Left lung (tissue), 14 donors: ENCODE measurements at places on chromosomes 12 and 14. TPM values are rescaled to one million over a fixed set of nuclear protein-coding genes. Genes with fewer than 3 reads are reported as not detected.

COX8C gene
- total RNA-seq = not detected

CIROP gene
- total RNA-seq = not detected

CACNA2D4 gene
- total RNA-seq = 6.5 TPM

PPP4R4 gene
- total RNA-seq = 0.52 TPM

FERMT2 gene
- total RNA-seq = 98.8 TPM

LHX5 gene
- total RNA-seq = not detected

ACSS3 gene
- 42.7 TPM for total RNA-seq

TAS2R14 gene
- total RNA-seq = 1.9 TPM

AQP2 gene
- 0.42 TPM for total RNA-seq

SPPL3 gene
- 44.5 TPM for total RNA-seq

SSTR1 gene
- total RNA-seq = 4.3 TPM

GRCh38 chr12:77540097-77540496 is 290.6 kb upstream of the NAV3 start:
- DNase-seq = no peak

- DNase-seq = no peak
Measured at GRCh38 chr14:99231850-99232713, 39.9 kb downstream of the BCL11B start.

DNA sequence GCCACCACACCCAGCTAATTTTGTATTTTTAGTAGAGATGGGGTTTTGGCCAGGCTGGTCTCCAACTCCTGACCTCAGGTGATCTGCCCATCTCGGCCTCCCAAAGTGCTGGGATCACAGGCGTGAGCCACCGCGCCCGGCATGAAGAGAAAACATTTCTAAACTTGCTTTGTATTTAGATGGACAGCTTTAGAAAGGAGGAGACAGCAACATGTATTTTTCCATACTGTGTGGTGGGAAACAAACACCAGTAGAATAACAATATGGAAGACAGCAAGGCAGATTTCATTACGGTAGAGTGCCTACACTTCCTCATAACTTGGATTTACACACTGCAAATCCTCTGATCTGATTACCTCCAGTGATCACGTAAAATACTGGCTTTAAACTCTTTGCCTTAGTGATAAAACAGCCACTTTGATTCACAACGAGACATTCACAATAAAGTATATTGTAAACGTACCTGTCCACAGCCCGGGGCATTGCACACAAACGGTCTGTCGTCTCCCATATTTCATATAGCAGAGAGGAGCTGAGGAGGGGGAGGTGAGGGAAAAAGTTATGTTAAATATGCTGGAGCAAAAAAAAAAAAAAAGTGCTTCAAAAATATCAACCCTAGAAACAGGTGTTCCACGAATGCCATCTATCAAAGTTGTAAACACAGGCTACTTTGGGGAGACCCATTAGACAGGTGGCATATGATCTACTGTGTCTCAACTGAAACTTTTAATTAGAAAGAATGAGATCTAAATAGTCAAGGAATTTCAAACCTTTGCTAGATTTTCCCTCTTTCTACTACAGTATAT is 25.5 kb downstream of the ATF7 start:
- no peak for DNase-seq

DNA sequence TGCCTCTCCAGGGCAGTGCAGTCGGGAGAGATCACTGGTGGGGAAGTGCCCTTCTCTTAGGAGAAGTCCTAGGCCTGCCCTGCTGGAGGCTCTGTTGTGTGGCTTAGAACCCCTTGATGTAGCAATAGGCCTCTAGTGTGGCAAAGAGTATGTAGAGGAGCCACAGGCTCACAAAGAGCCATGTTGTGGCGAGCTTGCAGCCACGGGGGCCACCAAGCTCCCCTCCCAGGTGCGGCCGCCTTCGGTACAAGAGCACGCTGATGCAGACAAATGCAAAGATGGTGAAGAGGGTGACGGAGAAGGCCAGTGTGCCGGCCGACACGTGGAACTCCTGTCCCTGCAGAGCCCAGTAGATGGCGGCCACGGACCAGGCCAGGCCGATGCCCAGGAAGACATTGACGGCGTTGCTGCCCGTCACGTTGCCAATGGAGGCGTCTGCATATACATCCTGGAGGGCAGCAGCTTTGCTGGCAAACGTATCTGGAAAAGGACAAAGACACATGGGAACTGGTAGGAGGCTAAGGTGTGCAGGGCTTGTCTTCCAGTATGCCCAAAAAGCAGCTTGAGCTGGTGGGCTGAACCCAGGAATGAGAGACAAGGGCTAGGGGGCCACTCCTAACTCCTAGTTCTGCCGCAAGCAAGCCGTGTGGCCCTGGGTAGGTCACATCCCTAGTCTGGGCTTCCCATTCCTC is 142.8 kb downstream of the SLC8A3 start:
- DNase-seq = peak; percentile 88

- no peak for DNase-seq
Measured at GRCh38 chr12:56374726-56375597, 12.3 kb upstream of the APOF start.

DNA sequence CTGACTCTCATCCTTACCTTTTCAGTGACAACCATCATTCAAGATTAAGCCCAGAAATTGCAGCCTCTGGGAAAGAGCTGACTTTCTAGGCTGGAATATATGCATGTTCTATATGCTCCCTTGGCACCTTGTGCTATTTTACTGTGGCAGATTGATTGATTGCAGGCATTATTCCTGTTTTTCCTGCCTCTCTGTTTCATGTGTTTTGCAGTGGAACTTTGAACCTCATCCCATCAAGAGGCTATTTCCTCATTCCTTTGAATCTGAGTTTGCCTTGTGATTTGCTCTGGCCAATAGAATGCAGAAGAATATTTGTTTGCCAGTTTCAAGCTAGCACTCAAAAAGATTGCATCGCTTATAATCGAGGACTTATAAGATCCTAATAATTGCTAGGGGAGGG is 174.8 kb upstream of the DCN start:
- DNase-seq = no peak

DNA sequence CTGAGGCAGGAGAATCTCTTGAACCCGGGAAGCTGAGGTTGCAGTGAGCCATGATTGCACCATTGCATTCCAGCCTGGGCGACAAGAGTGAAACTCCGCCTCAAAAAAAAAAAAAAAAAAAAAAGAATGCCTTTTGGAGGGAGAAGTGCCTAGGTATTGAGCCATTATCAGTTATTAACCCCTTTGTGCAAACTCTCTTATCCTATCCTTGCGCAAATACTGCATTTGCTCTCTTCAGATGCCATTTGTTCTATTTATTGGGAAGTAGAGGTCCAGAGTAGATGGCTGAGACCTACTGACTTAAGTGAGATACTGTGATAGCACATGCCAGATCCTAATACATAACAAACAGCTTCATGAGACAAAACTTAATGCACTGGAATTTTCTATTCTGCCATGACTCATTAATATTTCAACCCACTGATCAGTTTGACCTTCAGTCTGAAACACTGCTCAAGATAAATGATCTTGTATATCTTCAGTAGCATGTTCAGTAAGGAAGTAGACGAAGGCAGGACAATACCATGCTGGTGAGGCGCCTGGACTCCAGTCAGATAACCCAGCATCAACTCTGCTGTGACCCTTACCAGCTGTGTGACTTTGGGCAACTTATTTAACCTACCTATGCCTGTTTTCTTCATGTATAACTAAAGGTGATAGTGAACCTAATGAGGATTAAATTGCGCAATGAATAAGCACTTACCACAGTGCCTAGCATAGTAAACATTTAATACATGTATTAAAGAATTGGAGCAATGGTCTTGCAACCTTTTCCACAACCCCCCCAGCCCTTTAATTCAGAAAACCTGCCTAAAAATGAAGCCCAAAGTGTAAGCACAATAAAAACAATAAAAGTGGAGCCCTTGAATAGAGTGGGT is 5.7 kb upstream of the DNAAF2 start:
- DNase-seq = no peak

DNA sequence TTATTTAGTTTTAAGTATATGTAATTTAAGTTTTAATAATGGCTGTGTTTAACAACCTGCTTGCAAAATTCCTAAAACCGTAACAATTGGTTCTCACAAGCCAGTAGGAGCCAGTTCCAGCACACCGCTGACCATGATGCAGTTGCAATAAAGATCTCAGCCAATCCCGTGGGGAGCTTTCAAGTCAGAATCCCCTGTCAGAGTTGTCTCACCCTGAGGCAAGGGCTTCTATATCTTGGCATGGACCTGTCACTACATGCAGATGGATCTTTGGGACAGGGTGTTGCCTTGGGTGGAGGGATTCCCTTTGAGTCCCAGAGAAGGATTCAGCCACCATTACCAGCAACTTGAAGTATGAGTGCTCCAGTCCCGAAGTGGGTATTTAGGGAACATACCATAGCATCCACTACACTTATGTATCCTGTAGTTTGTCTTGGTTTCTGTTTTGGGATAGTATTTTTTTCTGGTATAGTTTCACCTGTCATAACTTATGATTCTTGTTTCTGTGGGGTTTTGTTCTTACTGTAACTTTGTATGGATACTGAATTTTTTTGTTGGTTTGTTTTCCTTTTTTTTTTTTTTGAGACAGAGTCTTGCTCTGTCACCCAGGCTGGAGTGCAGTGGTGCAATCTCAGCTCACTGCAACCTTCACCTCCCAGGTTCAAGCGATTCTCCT is 30.1 kb upstream of the LIMA1 start:
- no peak for DNase-seq

DNA sequence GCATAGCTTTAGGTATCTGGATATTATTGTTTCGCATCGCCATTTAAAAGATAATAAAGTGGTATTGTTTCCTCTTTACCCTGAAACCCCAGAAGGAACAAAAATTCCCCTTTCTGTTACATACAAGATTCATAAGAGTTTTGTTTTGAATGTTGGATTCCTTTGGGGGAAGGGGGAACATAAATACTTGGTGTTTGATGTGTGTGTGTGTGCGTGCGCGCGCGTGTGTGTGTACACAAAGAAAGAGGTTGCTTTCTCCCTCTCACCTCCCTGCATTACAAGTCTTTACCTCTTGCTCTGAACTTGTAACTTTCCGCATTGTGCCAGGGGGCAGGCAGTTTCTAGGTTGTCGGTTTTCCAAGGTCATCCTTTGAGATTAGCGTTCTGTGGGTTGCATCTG is 76.4 kb downstream of the GPATCH2L start:
- DNase-seq = no peak

DNA sequence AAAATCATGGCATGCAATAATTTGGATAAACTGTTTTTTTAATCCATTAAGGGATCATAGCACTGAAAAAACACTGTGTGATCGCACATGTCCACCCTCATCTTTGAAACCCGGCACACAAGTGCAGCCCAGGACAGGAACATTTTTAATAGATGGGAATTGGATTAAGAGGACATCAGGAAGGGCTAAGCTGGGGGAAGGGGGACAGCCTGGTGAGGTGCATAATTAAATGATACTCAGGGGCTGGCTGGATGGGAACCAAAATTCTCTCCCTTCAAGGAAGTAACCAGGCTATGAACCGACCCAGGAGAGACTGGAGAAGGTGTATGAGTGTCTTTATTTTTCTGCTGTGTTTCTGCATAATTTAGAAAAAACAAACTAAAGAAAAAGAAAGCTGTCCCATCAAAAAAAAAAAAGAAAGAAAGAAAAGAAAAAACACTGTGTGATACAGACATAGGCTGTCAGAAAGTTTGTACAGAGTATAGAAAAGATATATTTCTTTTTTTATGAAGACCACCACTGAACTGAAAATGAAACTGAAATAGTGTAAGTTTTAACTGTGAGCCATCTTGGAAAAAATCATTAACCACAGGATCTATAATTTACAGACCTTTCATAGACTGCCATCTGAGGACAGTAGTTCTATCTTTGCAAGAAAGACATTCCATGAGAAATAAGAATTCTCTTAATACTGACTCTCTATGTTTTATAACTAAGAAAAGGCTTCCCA is 75.1 kb upstream of the SLC38A4 start:
- DNase-seq = no peak

- DNase-seq = no peak
Measured at GRCh38 chr12:19799895-19800602, 360.8 kb downstream of the AEBP2 start.

- DNase-seq = peak; percentile 78
Measured at GRCh38 chr12:1797991-1798640, 22.2 kb upstream of the LRTM2 start.

DNA sequence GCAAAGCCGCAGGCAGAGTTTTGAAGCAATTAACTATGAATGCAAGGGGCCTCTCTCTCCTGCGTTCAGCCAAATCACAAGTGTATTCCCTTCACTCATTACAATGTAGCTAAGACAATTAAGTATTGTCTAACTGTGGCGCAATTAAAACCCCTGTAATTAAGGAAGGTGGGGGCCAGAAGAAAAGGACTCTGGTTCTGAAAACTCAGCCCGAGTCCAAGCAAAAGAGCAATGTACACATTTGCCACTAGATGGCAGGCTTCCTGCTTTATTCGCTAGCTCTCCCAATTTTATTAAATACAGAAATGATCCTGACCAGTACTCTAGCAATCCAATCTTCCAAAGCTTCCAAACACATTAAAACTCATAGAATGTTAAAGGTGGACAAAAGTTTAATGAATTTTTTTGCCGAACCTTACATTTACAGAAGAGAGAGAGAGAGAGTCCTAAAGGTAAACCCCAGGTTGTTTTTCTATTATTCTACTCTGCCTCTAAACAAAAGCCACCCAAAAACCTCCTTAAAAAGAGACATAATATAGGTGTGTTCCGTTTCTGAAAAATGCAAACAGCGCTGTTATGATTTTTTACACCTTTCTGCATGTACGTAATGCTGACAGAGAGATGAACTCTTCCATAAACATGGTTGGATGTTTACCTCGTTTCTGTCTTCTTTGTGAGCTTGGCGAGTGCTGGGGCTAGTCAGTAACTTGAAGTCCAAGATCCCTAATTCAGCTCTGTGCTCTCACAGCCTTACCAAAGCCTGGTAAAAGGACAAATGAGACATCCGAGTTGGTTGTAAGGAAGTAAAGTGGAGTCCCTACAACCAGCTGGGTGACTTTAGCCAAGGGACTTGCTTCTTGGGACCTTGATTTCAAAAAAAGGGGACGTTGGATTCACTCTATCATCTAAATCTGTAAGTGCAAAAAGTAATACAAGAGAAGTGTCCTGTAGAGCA is 50.9 kb upstream of the VASH1 start:
- no peak for DNase-seq

DNA sequence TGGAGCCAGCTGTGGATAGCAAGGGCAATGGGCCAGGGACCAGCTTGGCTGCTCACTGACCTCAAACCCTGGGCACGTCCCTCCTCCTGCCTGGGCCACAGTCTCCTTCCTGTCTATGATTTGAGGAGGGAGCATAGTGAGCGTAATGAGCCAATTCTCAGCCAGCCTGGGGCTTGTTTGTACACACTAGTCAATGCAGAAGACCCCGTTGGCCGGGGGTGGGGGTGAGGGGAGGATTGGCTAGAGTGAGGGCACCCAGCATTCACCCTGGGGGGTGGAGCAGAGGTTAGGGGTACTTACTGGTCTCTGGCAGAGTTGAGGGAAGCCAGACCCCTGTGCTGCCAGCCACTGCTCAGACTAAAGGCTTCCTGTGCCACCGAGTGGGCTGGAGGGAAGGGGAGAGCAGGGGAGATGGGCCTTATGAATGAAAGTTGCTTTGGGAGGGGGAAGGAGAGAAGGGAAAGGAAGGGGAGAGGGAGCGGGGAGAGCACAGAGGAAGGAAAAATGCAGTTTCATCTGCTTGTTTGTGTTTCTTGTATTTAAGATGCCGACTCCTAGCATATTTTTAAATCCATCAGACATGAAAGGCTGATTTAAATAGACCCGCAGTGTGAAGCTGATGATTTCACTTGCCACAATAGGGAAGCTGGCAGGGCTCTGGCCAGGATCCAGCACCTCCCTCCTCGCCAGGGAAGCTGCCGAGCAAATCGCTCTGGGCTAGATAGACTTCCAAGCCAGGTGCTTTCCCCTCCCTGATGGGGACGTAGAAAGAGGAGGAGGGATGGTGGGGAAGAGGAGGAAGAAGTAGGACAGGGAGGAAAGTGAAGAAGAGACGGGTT is 114.0 kb downstream of the PRMT8 start:
- DNase-seq = peak; percentile 41
